CD4-positive, alpha-beta T cell treated with Interleukin-21 for 1 hour (primary cell): ENCODE measurements at places on chromosomes 11 and 22.
A peak's percentile ranks its signal among the peaks of the same experiment; 100 is the strongest.

DNA sequence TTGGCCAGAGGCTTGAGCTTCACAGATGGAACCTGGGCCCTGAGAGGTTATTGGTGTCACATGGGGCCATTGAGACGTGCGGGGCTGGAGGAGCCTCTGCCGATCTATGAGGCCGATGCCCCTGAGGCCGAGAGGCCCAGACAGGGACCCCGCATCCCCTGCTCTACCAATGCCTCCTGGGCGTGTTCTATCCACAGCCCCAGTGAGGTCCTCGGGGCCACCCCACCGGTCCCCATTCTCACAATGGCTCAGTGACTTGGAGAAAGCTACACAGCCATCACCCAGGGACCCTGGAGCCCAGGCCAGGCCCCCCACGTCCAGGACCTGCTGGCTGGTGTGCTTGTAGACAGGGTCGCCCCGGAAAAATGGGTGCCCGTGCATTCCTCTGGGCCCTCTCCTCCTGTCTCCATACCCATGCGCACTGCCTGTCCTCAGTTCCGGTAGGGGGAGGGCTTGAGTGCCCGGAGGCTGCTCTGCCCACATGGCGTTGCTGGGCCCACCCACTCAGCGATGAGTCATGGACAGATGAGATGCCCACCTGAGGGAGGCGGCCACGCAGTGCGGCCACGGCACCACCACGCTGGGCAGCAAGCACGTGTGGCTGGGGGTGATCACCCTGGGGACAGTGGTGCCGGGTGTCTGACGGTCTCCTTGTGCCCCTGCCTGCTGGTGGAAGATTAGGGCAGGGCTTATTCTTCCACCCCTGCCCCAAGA is 1224.7 kb downstream of the BRD1 start:
- no peak for DNase-seq

GRCh38 chr11:120173019-120173705 is 35.2 kb upstream of the TRIM29 start:
- DNase-seq: no peak

GRCh38 chr22:40613067-40613466 is 23.5 kb downstream of the MRTFA start:
- DNase-seq: no peak

DNA sequence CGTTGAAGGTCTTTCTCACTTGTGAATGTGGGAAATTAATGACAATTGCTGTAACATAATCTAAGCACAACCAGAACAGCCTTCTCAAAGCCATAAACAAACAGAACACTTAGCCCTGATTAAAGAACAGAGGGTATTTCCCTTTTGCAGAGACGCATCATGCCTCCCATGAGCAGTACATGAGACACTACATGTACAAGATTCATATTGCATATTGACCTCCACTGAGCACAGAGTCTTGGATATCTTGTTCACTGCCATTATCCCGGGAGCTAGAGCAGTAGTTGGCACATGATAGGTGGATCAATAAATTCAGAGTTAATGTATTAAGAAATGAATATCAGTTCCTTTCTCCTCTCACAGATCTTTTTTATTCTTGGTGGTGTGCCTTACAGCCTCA is 1194.3 kb upstream of the TENM4 start:
- no peak for DNase-seq

DNA sequence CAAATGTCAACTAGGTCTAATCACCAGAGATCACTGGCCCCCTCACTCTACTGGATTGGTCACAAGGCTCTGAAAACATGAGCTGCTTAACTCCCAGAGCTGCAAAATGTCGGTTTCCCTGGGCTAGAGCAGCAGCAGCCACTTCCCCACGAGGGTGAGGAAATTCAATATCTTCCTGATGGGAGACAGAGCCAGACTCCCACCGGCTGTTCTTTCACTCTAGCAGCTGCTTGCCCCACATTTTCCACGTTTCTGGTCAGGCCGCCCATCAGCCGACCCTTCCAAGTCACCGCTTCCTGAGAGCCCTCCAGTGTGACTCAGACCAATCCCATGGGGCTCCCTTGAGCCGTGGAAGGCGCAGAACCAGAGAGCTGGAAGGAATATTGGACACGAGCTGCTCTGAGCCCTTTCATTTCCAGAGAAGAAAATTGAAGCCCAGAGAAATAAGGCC is 227.0 kb downstream of the ADAMTS15 start:
- DNase-seq: no peak

- DNase-seq: no peak
Measured at GRCh38 chr11:32115446-32115845, 24.6 kb downstream of the RCN1 start.

GRCh38 chr11:12556788-12557384 is 117.3 kb upstream of the TEAD1 start:
- no peak for DNase-seq

GRCh38 chr11:4825132-4825531 is 4.0 kb downstream of the OR51F2 start:
- no peak for DNase-seq

DNA sequence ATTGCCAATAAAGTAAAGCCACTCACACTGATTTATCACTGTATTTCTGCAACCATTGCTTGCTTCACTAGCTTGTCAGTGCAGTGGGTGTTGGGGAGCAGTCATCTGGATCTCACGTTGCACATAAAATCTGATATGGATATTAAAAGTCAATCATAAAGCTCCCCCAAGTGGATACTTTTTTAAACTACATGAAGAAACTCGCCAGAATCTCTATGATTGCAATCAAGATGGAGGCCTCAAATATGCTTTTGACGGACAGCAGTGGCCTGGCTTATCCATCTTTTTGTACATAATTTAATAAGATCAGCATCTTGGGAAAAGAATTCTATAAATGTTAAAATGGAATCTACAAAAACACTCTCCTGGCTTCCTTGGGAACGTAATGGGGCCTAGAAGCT is 137.7 kb downstream of the WT1 start:
- DNase-seq: peak; percentile 19

GRCh38 chr22:17269224-17269606 is 50.0 kb upstream of the ADA2 start:
- no peak for DNase-seq

GRCh38 chr11:75273411-75274391 is 33.1 kb downstream of the TPBGL start:
- no peak for DNase-seq

GRCh38 chr11:105000797-105001196 is 22.2 kb downstream of the CASP5 start:
- DNase-seq: peak; percentile 69

GRCh38 chr11:30128269-30128932 is 102.4 kb upstream of the FSHB start:
- no peak for DNase-seq

GRCh38 chr11:59151761-59152160 is 9.1 kb downstream of the FAM111A start:
- no peak for DNase-seq
